ENCODE measurements at places on chromosomes 5 and 9.

DNA sequence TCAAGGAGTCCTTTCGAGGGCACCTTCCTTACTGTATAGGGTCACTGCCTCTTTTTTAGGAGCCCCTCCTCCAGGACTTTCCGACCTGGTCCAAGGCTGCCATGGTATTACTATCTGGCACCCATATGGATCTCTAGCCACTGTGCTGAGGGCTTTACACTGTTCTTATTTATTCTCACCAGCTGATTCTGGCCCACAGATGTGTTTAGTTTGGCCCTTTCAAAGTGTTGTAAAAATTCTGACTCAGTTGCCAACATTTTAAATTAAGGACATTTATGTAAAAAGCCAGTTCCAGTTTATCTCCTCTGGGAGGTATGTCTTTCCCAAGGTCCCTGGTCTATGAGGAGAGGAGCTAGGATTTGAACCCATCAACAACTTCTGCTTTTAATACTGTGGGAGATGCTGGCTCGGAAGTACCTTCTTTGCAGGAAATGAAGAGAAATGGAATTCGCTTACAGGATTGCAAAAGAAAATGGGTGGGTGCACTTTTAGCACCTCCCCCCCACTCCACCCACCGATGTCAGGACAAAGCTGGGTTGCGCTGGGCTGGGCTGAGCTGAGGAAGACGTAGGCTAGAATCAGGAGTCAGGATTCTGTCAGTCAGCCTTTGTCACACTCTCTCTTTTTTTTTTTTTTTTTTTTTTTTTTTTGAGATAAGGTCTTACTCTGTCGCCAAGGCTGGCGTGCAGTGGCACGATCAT lies 7.8 kb downstream of the JADE2 start:
- no peak for DNase-seq

DNA sequence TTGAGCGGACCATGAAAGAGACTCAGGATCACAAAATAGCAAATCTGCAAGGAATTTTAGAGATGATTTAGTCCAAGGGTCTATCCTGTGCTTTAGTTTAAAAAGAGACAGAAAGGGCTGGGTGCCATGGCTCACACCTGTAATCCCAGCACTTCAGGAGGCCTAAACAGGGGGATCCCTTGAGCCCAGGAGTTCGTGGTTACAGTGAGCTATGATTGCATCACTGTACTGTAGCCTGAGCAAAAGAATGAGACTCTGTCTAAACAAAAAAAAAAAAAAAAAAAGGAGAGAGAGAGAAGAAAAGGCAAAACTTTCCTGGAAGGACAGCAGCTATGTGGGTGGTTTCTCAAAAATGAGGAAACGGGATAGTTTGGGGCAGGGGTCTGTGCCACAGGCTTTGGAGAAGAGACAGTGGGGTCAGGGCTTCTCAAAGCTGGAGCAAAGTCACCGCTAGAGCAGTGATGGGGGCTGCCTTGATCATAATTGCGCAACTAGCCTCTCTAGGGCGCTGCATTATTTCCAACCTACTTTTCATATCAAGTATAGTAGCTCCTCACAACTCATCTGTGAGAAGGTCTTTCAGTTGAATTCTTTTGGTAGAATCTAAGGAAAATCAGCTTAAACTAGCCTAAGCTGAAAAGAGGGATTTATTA lies 8.5 kb upstream of the ANKH start:
- DNase-seq, result no peak

DNA sequence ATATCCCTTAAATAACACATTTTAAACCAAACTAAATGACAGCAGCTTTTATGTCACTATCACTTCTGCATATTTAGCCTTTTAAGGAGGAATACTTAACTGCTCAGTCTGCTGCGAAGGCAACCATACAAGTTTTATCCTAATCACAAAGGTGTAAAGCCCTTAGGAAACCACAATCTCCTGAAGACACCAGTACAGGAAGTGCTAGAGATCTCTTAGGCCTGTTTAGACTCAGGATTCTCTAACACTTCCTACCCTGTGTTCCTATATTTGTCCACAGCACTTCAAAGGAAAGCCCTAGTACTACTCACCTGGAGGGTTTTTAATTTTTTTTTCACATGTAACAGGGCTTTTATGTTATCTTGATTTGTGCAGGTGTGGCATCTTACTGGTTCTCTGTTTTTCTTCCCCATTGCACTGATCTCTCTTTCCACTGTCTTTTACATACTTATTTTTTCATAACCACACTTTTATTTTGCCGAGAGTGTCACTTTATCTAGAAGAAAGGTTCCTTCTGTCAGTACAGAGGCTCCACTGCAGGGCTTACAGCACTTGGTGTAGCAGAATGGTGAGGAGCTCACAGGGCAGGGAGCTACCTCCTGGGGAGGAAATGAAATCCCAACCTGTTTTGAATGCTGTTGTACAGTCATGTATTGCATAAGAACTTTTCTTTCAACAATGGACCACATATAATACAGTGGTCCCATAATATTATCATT lies 1060.6 kb upstream of the ACO1 start:
- DNase-seq, result no peak

DNA sequence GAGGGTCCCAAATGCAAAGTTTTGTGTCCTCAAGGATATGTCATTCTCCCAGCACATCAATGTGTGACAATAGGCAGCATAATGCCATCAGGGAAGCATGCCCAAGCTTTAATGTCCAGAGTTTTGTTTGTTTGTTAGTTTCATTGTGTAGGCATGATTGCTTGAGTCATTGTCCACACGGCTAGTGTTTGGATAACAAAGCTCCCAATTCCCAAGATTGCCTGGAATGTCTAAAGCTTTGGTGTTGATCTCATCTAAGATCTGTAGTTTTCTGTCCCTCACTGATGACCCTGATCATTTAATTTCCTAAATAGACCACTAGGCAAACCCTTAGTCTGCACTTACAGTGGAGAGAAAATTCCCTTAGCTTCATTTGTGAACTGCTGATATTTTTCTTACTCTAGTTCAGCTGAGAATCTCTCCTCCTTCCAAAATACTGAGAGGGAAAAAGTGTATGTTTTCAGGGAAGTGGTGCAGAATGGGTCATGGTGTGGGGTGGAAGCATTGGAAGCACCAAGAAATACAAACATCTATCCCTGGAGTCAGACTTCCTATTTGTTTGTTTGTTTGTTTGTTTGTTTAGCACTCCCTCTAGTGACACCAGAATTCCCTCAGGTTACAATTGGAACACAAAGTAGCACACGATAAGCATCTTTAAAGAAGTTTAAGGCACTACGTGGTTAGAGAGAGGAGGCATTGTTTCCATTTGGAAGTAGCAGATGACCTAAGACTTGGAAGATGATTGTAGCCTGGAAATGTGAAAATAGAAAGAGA lies 127.1 kb downstream of the PRDM6 start:
- DNase-seq, result no peak

GRCh38 chr9:120648581-120649197 lies 65.6 kb downstream of the MEGF9 start:
- no peak for DNase-seq

GRCh38 chr9:36939214-36939613 lies 94.9 kb downstream of the PAX5 start:
- no peak for DNase-seq

GRCh38 chr5:144100702-144101101 lies 69.8 kb downstream of the YIPF5 start:
- DNase-seq, result no peak

- DNase-seq, result no peak
Measured at GRCh38 chr5:36459176-36460135, 146.9 kb upstream of the SLC1A3 start.

- DNase-seq, result no peak
Measured at GRCh38 chr9:110619831-110620230, 40.3 kb upstream of the SVEP1 start.

- DNase-seq, result no peak
Measured at GRCh38 chr9:110814159-110814558, 145.6 kb downstream of the MUSK start.

DNA sequence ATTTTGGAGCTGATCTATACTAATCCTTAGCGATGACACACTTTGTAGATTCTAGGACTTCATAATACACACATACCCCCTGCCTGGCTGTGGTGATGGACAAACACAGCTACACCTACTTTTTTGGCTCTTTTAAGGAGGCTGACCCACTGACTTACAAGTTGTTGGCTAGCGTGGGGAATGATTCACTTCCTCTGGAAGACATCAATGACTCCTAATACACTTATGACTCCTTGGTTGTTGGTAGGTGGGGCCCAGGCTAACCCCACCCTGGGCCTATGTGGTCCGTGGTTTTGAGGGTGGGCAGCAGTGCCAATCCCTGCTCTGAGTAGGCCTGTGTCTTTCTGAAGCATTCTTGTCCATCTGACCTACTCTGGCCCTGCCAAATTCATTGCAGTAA lies 144.4 kb downstream of the SLC12A2 start:
- no peak for DNase-seq

GRCh38 chr5:137220523-137220927 lies 278.6 kb downstream of the SPOCK1 start:
- DNase-seq, result no peak

DNA sequence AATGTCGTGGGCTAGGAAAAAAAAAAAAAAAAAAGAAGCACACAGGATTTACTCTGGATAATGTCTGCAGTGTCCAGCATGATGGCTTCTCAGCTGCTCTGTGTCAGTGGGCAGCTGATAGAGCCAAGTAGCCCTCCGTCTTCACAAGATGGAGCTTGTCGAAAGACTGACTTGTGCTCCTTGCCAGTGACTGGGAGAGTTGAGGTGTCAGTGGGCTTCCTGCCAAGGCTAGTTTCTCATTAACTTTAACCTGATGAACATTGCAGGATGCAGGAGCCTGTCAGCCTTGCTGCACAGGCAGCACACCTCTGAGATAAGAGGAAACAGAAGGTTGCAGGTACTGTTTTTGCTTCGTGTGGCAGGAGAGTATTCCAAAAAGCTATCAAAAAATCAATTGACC lies 171.4 kb upstream of the SGCD start:
- DNase-seq, result no peak

DNA sequence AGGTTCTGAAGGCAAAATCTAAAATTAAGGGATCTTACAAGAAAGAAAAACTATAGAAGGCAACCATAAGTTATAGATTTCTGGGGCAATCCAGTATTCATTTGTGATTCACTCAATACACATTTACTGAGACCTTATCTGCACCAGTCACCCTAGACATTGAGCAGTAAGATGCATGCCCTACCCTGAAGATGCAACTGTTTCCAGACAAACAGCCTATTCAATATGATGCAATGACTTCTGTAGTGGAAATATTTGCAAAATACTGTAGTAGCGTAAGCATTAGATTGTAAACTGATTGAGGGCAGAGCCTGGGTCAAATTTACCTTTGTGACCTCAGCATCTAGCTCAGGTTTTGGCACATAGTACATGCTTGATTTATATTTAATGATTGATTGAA lies 256.2 kb upstream of the ACTBL2 start:
- DNase-seq, result no peak

DNA sequence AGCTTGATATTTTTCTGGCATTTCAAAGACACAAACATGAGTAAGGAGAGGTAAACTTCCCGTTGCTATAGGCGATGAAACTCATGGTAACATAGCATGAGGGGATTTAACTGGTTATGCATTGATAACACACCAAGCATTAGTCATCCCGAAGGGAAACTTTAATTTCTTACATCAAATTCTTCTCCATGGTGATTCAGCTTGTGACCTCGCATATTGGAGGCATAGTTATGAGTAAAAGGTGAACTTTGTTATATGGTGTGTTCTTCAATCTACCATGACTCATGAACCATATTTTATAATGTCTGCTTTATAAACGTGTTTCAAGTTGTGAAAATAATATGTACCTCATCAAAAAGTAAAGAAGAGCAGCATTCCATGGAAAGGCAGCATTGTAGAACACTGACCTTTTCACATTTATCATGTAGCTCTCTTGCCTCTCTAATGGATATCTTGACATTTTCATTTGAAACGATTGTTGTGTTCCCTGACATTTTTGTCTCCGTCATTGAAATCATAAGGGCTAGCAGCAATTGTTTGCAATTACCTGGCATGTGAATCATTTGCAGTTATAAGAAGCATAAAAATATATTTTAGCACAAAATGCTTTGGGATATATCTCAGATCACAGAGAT lies 491.8 kb downstream of the ANXA1 start:
- no peak for DNase-seq

- no peak for DNase-seq
Measured at GRCh38 chr5:58207076-58207475, 252.8 kb downstream of the PLK2 start.

DNA sequence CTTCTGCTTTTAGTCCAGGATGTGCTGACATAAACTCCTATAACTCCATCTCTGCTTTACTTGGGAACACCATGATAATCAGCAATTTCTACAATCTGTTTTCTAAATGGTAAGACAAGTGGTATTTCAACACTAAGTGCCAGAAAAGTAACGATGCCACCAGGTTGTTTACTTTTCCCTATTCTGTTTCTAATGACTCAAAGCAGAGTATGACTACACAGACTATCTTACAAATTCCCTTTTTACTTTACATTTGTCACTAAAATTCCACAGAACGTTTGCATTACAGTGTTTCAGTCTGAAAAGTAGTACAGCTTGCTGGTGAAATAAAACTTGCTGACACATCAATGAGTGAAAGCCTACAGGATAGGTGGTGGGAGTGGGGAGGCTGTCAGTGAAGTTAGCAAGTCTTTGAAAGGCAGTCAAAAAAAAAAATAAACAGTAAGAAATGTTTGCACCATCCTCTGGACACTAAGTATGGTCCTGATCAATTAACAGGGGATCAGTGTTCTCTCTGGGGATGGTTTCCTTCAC lies 186.5 kb downstream of the LURAP1L start:
- DNase-seq, result no peak

DNA sequence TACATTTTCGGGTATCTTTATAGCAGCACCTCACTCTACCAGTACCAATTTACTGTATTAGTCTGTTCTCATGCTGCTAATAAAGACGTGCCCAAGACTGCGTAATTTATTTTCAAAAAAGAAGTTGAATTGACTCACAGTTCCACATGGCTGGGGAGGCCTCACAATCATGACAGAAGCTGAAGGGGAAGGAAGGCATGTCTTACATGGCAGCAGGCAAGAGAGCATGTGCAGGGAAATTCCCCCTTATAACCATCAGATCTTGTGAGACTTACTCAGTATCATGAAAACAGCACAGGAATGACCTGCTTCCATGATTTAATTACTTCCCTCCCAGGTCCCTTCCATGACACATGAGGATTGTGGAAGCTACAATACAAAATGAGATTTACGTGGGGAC lies 602.6 kb upstream of the DAB2 start:
- no peak for DNase-seq

DNA sequence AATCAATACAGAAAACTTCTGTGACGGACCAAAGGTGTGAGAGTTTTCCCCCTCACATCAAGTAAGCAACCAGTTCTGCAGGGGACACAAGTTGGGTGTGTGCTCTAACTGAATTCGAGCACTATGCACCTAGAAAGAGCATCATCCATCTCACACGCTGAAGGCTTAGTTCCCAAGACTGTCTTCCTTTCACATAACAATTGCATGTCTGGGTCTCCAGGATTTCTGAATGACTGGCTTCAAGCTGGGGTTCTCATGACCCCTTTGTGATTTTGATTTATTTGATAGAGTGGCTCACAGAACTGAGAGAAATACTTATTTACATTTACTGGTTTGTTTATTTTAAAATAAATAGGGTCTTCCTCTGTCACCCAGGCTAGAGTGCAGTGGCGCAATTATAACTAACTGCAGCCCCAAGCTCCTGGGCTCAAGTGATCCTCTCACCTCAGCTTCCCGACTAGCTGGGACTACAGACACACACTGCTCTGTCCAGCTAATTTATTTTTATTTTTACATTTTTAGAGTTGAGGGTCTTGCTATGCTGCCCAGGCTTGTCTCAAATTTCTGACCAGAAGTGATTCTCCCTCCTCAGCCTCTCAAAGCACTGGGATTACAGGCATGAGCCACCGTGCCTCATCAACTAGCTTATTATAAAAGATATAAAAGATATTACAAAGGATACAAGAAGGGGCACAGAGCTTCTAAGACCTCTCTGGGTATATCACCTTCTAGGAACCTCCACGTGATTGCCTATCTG lies 316.7 kb upstream of the CDH12 start:
- no peak for DNase-seq

Data from breast epithelium (tissue), 4 donors.